NCI-H460 (cell line): ENCODE measurements at places on chromosomes 6 and 20.

- no peak for DNase-seq
These were observed 27.1 kb downstream of the PFDN4 start for GRCh38 chr20:54234991-54235390.

GRCh38 chr6:131652472-131652871, 15.4 kb downstream of the ENPP3 start:
- no peak for DNase-seq

DNA sequence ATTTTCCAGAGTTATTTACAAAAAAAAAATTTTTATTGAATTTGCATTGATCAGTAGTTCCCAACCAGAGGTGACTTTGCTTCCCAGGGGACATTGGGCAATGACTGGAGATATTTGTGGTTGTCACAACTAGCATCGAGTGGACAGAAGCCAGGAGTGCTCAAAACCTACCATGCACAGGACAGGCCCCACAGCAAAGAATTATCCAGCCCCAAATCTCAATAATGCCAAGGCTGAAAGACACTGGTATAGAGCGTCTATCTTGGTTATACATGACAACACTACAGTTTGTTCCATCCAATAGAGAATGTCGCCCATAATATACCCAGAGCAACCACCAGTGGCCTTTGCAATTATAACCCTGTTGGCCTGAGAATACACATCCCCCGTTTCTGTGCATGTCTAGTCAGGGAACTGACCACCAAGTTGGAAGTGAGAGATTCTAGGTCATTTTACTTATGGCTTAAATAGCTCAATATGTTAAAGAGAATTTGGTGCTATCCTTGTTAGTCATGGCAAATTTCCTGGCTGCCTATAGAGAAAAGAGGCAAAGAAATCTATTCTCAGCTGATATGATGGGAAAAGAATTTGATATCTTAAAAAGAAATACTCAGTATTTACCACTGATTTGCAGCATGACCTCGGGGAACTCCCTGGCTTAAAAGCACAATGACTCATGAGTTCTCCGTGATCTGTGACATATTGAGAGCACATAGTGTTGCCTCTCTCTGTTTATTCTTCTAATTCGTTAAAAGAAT, 76.0 kb upstream of the ADTRP start:
- DNase-seq = peak; percentile 20

GRCh38 chr6:132843316-132844035, 29.1 kb downstream of the RPS12 start:
- no peak for DNase-seq

GRCh38 chr20:58784321-58785074, 66.2 kb downstream of the GNAS-AS1 start:
- no peak for DNase-seq

- no peak for DNase-seq
These were observed 41.3 kb upstream of the SNAP25 start for GRCh38 chr20:10177326-10177725.
